ENCODE measurements at places on chromosomes 6 and 20. TPM values are rescaled to one million over a fixed set of nuclear protein-coding genes. Genes with fewer than 3 reads are reported as not detected.

The MAFB gene
- total RNA-seq: 0.33 TPM

The RBM24 gene
- 7.0 TPM for total RNA-seq

The ZNF292 gene
- 31.3 TPM for total RNA-seq

The MTFR2 gene
- total RNA-seq: 8.1 TPM

The NRSN1 gene
- total RNA-seq: not detected
